ENCODE measurements at places on chromosomes 7 and 10.

DNA sequence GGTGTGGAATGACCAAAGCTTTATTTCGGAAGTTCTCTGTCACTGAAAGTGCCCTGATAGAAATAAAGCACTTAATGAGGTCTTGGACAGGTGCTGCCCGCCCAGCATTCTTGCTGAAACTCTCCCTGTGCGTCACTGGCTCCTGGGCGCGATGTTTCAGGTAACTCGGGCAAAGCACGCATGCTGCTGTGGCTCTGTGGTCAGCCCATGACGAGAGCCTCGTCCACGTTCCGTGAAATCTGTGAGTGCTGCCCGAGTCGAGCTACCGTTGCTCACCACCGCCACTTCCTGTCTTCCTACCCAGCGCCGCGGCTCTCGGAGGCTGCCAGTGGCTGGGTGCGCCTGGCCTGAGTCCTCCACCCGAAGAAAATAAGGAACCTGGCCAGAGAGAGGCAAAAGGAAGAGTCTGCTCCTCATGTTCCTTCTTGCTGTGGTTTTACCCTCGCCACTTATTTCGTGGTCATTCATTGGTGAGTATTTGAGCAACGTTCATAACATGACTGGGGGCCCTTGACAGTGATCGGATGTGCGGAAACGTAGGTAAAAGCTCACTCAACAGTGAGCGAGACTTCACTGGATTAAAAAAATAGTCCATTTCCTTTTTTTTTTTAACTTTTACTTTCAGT is 95.5 kb downstream of the MAP3K8 start:
- peak; percentile 42 for DNase-seq

DNA sequence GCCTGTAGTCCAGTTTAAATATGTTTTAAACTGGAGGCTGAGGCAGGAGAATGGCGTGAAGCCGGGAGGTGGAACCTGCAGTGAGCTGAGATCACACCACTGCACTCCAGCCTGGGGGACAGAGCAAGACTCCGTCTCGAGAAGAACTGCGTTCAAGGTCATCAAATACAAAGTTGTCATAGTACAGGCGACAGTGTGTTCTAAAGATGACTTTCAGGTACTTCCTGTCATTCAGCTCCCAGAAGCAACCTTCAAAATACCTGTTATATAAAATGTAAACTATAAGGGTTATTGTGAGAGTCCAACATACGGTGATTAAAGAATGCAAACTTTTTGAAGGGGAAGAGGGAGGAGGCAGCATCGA is 8.7 kb downstream of the MPP7 start:
- DNase-seq, result no peak

GRCh38 chr7:68813551-68814080 is 784.7 kb upstream of the AUTS2 start:
- no peak for DNase-seq

DNA sequence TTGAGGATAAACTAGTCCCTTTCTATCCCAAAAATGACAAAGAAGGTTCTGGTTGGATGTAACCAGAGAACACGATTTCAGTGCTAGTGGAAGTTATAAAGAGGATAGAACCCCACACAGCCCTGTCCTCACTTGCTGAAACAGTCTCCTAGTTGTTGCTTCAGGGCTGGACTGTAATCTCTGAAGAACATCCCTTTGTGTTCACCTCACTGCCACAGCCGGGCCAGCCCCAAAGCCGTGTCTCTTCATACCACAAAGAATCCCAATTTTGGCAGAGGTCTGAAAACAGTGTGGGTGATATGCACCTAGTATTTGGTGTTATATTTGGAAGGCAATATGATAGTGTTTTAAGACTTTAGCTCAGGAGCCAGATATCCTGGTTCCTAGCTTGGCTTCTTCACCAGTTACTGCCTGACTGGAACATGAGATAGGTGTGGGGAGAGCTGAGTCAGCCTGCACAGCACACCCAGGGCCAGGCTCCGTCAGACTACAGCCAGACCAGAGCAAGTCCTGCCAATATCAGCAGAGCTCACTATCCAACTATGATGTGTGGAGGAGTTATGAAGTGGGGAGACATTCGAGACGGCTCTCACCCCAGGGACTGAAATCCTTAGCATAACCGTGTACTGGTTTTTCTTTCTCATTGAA is 21.2 kb downstream of the CYP3A4 start:
- no peak for DNase-seq

GRCh38 chr10:117476716-117477115 is 65.8 kb upstream of the EMX2 start:
- no peak for DNase-seq

- DNase-seq, result peak; percentile 60
Measured at GRCh38 chr10:91206427-91206826, 14.0 kb upstream of the PCGF5 start.

GRCh38 chr10:74977913-74978847 is 133.3 kb upstream of the SAMD8 start:
- DNase-seq, result no peak

DNA sequence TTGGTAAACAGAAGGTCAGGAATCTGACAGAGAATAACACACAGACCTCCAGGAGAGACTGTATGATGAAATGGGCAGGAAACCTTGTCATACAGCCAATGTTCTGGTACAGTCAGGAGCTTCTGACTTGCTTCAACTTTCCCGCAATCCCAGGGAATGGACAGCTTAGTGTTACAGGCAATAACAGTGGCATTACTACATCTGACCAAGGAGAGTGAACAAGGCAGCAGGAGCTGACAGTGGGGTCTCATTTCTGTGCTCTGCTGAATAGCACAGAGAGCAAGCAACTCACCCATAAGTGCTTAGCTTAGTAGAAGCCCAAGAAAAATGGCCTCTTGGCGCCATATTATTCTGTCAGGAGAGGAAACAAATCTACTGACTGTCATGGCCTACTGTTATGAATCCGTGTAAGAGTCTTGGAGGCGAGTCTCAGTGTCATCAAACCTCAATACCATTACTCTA is 186.2 kb upstream of the MTPN start:
- DNase-seq, result no peak

DNA sequence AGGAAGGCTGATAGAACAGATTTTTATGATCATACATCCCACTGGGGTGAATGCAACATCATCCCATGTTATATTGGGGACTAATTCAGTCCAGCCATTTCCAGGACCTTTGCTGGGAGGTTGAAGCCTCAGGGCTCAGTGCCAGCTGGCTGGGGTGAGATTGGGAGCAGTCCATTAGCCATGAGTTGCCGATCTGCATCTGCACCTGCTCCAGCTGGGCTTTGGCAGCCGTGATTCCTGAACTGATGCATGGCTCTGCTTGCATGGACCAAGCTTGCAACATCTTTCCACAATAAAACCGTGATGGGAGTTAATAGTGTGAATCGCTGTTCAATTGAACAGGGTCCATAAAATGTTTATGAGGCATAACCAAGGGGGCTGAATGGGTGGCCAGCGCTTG is 346.9 kb downstream of the TYW1 start:
- DNase-seq, result no peak

DNA sequence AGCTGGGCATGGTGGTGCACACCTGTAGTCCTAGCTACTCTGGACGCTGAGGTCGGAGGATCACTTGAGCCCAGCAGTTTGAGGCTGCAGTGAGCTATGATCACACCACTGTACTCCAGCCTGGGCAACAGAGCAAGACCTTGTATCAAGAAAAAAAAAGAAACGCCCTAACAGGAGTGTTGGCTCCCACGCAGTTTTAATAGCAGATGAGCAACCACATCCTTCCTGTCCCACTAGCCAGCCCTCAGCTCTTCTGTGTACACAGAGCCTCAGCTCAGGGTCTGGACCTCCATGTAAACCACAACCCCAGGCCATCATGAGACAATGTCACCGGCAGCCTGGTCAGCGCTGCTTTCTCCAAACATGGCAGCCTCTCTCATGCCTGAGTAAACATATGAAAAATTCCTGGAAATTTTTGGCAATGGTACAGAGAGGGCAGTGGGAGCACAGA is 108.2 kb downstream of the PIP4K2A start:
- no peak for DNase-seq
